ENCODE measurements at places on chromosomes 5 and 9. TPM values are rescaled to one million over a fixed set of nuclear protein-coding genes. Genes with fewer than 3 reads are reported as not detected.

GRCh38 chr5:55345327-55345726, 37.5 kb downstream of the MTREX start:
- no peak overlapping the region for H3K27ac ChIP-seq
- H3K4me3 ChIP-seq, result no peak overlapping the region
- H3K36me3 ChIP-seq, result peaks cover 56% of the 10 kb centered on the region
- H3K4me1 ChIP-seq, result peaks cover 2% of the 10 kb centered on the region

GRCh38 chr5:145157841-145158240, 677.3 kb downstream of the PRELID2 start:
- H3K36me3 ChIP-seq, result no peaks in the 10 kb centered on the region
- H3K4me3 ChIP-seq, result no peak overlapping the region
- no peaks in the 10 kb centered on the region for H3K4me1 ChIP-seq
- H3K27me3 ChIP-seq, result no peaks in the 10 kb centered on the region

- H3K4me3 ChIP-seq, result no peak overlapping the region
- DNase-seq, result no peak
- H3K27me3 ChIP-seq, result no peaks in the 10 kb centered on the region
- no peak overlapping the region for H3K27ac ChIP-seq
Measured at GRCh38 chr5:136720674-136721073, 355.3 kb upstream of the TRPC7 start.

The FOXB2 gene
- total RNA-seq, result not detected
